ENCODE measurements at places on chromosomes 1 and 21. TPM values are rescaled to one million over a fixed set of nuclear protein-coding genes. Genes with fewer than 3 reads are reported as not detected.

AZIN2 gene
- 9.1 TPM for polyA plus RNA-seq

ANKRD35 gene
- polyA plus RNA-seq: 1.3 TPM

MYOG gene
- polyA plus RNA-seq: not detected

SEC16B gene
- 1.3 TPM for polyA plus RNA-seq

MAP3K21 gene
- polyA plus RNA-seq: 6.4 TPM

CFAP107 gene
- polyA plus RNA-seq: not detected

CDCA8 gene
- 15.1 TPM for polyA plus RNA-seq

All from keratinocyte (primary cell).